GM06990 (cell line): ENCODE measurements at places on chromosomes 4 and X.

DNA sequence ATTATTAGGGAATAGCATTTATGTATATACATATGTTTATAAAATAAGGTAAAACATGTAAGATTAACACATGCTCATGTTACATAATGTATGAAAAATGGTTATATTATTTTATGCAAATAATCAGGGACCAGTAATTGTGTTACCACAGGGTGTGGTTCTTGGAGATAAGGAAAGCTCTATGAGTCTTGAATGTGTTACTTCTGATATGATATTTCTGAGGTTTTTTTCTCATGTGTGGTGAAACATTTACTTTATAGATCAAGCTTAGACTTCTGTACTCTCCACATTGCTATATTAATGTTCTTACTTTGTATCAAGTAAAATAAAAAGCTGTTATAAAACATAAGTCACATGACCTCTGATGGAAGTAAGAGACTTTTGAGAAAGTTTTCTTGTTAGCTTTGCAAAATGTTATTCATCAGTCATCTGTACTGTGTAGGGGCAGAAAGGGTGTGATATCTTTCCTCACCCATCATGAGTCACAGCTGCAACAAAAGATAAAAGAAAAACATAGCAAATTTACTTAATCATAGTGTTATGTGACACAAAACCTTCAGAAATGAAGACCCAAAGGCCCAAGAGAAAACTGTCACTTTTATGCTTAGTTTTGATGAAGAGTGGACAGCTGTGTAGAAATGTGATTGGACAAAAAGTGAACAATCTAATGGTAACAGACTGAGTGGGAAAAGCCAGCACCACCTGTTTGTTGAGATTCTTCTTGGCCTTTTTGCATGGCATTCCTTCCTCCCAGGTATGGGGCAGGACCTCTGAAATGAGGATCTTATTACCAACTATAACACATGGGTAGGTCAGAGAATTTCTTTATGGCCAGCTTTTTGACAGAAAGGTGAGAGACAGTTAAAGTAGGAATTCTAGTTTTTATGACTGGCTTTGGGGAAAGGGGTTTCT, 632.3 kb downstream of the PDHA2 start:
- no peak for DNase-seq

DNA sequence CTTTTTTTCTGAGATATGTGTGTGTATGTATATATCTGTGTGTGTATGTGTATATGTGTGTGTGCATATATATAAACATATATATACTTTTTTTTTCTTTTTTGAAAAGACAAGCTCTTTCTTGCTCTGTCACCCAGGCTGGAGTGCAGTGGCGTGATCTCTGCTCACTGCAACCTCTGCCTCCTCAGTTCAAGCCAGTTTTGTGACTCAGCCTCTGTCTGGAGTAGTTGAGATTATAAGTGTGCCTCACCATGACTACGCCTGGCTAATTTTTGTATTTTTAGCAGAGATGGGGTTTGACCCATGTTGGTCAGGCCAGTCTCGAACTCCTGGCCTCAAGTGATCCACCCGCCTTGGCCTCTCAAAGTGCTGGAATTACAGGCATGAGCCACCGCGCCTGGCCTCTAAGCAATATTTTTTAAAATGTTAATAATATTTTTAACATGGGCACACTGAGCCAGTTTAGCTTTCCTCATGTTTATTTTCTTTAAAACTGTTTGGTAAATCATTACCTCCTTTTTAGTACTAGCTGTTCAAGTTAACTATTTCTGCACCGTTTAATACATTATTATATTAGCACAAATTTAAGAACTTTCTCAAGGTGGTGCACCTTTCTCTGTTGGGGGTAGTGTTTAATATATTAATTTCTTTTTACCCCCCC, 33.3 kb downstream of the BBS12 start:
- no peak for DNase-seq

DNA sequence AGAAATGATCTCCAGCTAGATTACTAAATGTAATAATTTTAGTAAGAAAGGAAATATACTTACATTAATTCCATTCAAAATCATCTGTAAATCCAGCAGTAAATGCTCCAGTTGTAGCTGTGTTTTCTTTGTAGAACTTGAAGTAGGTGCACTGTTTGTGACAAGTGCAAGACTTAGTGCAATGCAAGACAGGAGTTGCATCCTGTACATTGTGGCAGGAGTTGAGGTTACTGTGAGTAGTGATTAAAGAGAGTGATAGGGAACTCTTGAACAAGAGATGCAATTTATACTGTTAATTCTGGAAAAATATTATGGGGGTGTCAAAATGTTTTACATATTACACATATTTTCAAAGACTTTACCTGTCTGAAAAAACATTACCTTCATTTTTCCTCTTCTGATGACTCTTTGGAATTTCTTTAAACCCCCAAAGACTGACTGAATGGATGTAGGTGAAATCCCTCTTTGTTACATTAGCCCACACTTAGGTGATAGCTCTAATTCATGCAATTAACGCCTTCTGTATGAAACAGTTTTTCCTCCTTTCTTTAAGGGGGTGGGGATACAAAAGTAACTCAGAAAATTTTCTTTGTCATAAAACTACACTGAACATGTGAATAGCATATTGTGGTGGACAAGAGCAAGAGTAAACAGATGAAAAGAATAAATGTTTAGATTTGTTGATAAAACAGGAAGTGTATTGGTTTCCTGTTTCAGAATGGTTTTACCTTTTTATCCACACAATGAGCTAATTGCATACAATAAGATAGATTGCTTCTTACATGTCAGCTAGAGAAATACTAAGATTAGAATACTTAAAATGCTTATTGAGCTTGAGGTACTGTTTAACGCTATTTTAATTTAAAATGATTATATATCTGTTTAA, at the start of gene IL2:
IL2 (minus strand) TSS at position 495 of the 886 bp plus-strand sequence; CDS start at position 210, 285 bp downstream.
- no peak for DNase-seq

GRCh38 chr4:181278941-181279340, 964.3 kb upstream of the TENM3 start:
- DNase-seq = no peak

GRCh38 chr4:46258431-46258830, 131.5 kb downstream of the GABRA2 start:
- DNase-seq = no peak

GRCh38 chrX:150487369-150488094, 80.9 kb upstream of the MTM1 start:
- DNase-seq = no peak

DNA sequence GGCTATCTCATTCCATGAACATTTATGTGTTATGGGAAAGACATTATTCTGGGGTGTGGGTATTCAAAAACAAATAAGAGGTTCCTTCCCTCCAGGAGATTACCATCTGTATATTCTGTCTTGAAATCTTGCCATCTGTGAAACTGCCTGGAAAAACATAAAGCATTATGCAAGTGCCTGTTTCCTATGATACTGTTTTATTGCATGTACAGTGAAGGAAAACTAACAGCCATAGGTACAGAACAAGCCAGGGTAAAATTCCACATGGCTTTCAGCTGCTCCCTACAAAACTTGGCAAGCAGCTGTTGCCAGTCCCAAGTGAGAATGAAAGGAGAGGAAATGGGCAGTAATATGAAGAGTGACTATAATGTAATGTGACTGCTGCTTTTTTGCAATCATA, 136.0 kb downstream of the GUCY2F start:
- DNase-seq = no peak

DNA sequence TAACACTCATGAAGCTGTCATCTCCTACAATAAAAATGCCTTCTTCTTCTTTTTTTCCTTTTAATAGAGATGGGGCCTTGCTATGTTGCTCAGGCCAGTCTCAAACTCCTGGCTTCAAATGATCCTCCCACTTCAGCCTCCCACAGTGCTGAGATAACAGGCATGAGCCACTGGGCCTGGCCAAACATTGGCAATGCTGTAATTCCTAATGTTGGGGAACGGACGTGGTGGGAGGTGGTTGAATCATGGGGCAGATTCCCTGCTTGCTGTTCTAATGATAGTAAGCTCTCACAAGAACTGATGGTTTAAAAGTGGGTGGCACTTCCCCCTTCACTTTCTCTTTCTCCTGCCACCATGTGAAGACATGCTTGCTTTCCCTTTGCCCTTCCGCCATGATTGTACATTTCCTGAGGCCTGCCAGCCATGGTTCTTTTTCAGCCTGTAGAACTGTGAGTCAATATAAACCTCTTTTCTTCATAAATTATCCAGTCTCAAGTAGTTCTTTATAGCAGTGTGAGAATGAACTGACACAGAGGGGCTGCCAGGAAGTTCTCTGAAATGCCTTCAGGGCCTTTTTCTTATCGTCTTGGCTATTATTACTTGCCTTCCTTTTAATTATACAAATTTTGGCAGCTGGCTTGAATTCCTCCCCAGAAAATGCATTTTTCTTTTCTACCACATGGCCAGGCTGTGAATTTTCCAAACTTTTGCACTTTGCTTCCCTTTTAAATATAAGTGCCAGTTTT, 93.0 kb downstream of the CENPC start:
- no peak for DNase-seq

DNA sequence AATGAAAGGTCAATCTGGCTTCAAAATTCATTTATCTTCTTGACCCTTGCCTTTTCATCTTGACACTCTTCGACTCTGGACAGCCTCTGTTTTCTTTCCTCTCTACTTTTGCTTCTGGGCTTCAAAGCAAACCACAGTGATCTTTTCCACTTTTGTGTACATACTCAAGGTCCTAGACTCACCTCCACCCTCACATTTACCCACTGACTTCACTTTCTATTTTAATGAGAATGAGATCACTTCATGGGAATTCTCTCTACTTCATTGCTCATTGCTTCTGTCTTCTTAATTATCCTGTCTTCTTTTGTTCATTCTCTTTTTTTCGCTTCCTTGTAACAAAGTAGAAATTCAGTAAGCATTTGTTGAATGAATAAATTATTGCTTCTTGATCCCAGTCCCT, 330.1 kb upstream of the HAND2 start:
- DNase-seq = no peak

GRCh38 chrX:121333942-121334341, 286.5 kb downstream of the GLUD2 start:
- DNase-seq = no peak

DNA sequence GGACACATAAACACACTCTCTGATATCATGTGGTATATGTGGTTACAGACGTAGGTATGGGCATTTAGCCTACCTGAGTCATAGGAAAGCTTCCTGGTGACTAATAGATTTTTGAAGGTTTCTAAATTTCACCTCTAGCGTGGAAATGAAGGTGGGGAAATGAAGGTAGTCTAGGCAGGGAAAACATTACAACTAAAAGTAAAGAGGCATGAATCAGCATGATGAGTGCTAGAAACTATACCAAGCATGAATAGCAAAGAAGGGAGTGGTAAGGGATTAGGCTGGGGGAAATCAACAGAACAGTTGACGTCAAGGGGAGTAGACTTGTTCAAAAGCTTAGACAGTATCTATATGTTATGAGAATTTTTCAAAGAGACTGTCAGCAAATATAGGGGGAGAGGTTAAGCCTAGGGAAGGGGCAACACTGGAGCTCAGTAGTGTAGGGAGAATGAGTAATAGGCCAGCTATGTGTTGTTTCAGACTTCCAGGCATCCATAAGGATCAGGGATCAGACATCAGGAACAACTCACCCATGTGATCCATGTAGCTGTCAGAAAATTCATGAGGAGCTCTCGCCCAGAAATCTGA, 279.3 kb upstream of the DIPK2B start:
- no peak for DNase-seq

GRCh38 chr4:86853209-86853608, 4.0 kb upstream of the SLC10A6 start:
- DNase-seq = no peak

- DNase-seq = no peak
Observed at GRCh38 chrX:9182041-9182440, 148.1 kb upstream of the FAM9B start.

GRCh38 chrX:34859191-34859590, 83.4 kb upstream of the FAM47B start:
- DNase-seq = no peak

- peak; percentile 65 for DNase-seq
Observed at GRCh38 chrX:13013363-13014110, 30.9 kb downstream of the FAM9C start.

DNA sequence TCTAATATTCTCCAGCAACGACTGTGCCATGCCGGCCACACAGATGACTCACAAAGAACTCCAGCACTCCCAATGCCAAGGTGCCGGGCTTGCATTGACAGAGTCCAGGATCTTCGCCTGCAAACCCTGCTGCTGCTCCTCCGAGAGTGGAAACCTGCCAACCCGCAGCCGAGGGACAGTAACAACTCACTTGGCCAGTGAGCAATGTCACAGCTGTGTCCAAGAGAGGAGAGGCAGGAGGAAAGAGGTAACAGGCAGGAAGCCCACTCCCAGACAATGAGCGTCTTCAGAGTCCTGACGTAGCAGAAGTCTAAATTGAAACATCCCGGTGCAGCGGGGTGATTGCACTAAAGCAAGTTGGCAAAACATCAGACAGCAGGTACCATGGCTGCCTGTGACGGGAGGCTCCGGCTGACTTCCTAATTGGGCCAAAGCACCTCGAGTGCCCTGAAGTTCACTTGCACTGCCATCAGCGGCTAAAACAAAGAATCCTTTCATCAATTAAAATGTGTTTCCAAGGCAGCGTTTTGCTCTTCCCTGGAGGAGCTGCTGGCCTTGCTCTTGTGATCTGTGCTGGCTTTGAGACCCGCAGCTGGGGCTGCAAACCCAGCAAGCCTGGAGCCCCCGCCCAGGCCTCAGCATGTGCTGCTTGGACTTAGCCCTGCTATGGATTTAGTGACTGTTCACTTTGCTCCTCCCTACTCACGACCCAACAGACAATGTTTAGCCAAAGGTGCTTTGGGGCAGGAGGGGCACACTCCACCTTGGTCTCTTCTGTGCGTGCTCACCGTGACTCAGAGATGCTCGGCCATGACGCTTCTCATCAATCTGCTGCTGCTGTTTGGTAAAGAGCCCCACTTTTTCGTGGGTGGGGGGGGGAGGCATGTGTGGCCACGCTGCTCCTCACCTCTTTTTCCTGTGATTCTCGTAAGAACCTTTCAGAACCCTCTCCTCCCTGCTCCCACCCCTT, 36.5 kb downstream of the DCTD start:
- no peak for DNase-seq

GRCh38 chrX:8864161-8864560, 63.0 kb upstream of the FAM9A start:
- DNase-seq = no peak

DNA sequence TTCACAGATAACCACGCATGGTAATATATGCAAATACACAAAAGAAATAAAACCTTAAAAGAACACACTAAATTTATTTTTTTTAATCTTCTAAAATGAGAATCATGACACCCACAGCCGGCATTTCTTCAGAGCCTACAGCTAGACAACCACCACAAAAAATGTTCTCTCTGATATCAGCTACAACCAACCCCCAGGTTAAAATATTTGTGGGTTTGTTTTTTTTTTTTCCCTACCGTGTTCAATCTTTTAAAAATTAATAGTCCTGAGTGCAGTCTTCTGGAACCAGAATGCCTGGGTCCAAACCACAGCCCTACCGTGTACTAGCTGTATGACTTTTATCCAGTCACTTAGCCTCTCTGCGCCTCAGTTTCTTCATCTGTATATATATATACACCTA, 36.0 kb downstream of the MAML3 start:
- DNase-seq = no peak

- no peak for DNase-seq
Observed at GRCh38 chrX:128078545-128078944, 26.3 kb upstream of the ACTRT1 start.
